ENCODE measurements at places on chromosomes 1 and 21.

DNA sequence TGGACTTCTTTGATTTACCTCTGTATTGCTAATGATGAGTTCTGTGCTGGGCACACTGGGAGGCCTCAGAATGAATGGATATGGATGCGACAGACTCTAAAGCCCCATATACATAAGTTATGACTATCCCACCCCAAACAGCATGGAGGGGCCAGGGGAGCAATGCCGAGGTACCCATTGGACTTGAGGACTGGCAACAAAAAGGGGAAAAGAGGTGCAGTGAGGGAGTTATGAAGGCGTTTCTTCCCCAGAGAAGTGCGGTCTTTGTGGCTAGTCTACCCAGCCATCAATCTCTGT lies 15.2 kb upstream of the CDCA8 start:
- no peak for DNase-seq

GRCh38 chr1:36284061-36284460 lies 22.1 kb upstream of the SH3D21 start:
- DNase-seq, result no peak

- DNase-seq, result no peak
These were observed 175.5 kb downstream of the ACTL8 start for GRCh38 chr1:17930635-17931034.

DNA sequence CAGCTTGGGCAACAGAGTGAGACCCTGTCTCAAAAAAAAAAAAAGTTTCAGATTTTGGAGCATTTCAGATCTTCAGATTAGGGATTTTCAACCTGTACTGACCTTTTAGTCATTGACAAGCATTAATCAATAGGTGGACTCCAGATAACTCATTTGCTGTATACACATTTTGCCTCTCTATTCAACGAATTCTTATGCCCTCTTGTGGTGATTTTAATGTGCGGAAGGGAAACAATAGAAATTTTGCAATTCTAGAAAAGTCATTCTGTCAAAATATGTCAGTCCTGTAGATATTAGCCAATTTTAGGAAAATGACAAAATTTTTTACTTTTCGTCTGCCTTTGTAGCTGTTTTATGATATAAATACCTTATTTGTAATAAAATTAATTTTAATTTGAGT lies 11.6 kb upstream of the OR2G2 start:
- no peak for DNase-seq

GRCh38 chr1:37156646-37157045 lies 122.3 kb upstream of the GRIK3 start:
- no peak for DNase-seq

Data from activated naive CD4-positive, alpha-beta T cell treated with Interleukin-2 at 50 U/mL for 16 hours (primary cell).